ENCODE measurements at places on chromosomes 5 and 9.
A peak's percentile ranks its signal among the peaks of the same experiment; 100 is the strongest.

GRCh38 chr9:116572095-116572748 is 114.9 kb upstream of the TRIM32 start:
- DNase-seq, result no peak

DNA sequence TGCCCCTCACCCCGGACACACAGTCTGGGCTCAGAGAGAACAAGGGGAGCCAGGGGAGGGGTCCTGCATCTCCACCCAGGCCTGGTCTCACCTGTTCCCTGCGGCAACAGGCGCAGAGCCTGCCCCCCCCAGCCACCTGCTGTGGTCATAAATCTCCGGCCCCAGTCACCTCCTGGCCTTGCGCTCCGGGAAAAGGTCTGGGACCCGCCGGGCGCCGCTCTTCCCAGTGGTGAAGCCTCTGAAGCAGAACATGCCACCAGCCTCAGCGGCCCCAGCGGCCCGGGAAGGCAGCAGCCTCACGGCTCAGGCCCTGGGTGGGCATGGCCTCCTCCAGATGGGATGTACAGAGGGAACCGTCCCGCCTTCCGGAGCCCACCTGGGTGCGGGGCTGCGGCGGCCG is 20.6 kb downstream of the NOTCH1 start:
- no peak for DNase-seq

- no peak for DNase-seq
Measured at GRCh38 chr5:97528941-97529340, 345.9 kb upstream of the RIOK2 start.

DNA sequence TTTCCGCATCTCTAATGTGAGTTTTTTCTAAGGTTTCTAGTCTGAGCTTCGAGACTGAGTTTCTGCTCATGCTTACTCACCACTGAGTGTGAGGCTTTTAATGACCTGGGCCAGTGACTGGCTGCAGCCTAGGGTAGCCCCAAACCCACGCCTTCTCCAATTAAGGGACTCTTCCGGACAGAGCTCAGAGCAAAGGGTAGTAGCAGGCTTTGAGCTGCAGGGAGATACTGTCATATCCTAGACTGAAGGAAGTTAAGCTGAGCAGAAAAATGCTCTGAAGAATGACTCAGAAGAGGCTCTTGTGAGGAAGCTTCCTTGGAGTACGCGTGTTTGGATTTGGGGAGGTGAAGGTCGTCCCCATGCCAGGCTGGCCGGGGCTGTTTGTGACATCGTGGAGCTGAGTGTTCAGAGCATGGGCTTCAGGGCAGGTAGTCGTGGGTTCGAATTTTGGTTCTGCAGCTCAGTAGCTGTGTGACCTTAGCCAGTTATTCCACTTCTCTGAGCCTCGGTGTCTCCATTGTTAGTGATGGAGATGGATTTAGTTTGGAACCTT is 3.5 kb downstream of the USP20 start:
- DNase-seq, result no peak

DNA sequence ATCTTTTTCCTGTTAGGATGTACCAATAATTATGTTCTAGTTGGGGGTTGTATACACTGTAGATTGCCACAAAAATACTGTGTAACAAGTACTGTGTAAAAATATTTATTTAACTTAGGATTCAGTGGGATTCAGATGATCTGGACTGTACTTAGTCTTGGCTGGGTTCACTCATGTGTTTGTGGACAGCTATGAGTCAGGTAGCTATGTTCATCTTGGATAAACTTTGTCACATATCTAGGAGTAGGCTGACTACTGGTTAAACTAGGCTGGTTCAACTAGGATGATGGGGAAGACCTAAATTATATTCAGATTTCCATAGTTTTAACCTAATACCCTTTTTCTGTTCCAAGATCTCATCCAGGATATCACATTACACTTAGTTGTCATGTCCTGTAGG is 32.1 kb upstream of the TNFSF15 start:
- DNase-seq, result no peak

- no peak for DNase-seq
Measured at GRCh38 chr9:92720209-92720765, 44.3 kb downstream of the BICD2 start.

DNA sequence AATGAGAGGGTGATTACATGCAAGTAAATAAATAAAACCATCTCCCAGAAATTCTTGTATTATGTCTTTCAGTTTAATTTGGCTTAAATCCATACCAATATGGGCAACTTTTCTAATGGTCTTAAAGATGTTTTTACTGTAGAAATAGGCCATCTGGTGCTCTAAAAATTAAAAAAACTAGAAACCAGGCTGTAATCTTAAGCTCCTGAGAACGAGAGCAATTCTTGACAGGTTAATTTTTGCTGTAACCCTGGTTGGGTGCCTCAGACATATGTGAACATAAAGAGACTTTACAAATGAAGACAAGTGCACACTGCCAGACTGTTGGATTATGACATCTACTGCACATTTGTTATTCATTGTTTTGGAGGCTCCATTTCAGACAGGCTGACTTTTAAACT is 246.8 kb upstream of the DAB2 start:
- no peak for DNase-seq

GRCh38 chr5:150164211-150164980 is 2.2 kb upstream of the CDX1 start:
- DNase-seq, result no peak

- no peak for DNase-seq
Measured at GRCh38 chr9:38051780-38052546, 17.1 kb downstream of the SHB start.

DNA sequence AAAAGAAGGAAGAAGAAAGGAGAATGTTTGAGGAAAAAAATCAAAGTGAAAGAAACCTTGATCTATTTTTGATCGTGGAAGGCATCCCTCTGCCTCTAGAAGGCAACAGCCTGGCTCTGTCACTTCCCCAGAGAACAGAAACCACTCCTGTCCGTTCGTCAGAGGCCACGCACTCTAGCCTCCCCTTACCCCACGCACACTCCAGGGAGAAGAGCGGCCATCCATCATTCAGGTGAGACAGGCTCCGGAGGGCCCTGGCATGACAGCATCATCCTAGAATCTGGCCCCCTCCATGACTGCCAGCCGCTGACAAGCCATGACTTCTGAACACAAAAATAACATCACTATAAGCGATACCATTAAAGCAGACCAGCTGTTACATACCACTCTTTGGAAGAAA is 135.8 kb downstream of the ROR2 start:
- DNase-seq, result no peak

DNA sequence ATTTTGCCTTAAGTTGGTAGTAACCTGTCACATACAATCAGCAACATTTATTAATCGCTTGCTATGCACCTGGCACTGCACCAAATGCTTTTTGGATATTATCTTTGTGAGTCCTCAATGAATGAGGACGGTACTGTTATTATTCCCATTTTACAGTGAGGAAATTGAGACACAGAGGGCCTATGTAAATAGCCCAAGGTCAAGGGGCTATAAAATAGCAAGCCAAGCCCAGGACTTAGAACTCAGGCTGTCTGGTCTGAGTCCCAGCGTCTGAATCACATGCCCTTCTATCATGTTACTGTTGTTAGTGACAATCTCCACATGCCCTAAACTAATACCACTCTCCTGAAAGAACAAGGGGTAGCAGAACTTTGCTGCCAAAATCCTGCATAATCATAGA is 60.0 kb downstream of the ERAP1 start:
- no peak for DNase-seq

- no peak for DNase-seq
Measured at GRCh38 chr5:18944771-18945170, 1043.2 kb downstream of the CDH18 start.

- peak; percentile 83 for DNase-seq
Measured at GRCh38 chr9:97307091-97307490, 368 bp upstream of the CCDC180 start.

GRCh38 chr5:38776149-38776896 is 69.5 kb upstream of the OSMR start:
- no peak for DNase-seq

GRCh38 chr5:67268231-67269021 is 71.8 kb upstream of the CD180 start:
- DNase-seq, result no peak

GRCh38 chr9:82456642-82457041 is 468.1 kb downstream of the SPATA31D1 start:
- no peak for DNase-seq

GRCh38 chr5:41093803-41094202 is 22.7 kb upstream of the MROH2B start:
- no peak for DNase-seq

DNA sequence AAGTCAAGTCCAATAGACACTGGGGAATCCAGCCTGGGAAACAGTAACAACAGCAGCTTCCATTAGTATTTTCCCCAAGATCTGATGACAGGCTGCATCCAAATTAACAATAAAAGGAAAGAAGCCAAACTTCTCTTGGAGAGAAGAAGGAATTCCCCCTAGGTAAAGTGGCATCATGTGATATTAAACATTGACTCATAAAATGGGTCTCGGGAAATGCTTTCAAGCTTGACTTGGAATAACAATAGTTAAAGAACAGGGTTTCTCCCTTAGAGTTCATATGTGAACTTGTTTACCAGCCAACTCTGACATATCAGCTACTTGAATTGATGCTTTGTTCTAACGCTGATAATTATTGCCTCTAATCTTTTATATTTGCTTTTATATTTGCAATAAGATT is 45.4 kb downstream of the ENTREP1 start:
- no peak for DNase-seq

- DNase-seq, result no peak
Measured at GRCh38 chr9:113614843-113615648, 151.5 kb downstream of the RGS3 start.

DNA sequence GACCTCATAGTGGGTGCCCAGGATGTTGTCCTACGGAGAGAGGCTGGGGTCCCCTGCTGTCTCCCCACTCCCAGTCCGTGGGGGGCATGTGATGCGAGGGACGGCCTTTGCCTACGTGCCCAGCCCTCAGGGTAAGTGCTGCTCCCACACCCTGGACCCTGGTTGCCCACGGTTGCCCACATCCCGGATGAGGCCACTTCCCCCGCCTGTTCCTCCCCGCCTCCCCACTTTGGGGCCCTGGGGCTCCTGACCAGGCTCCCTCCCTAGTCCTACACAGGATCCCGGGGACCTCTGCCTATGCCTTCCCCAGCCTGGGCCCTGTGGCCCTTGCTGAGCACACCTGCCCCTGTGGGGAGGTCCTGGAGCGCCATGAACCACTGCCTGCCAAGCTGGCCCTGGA is 1.5 kb downstream of the SLC34A1 start:
- no peak for DNase-seq

DNA sequence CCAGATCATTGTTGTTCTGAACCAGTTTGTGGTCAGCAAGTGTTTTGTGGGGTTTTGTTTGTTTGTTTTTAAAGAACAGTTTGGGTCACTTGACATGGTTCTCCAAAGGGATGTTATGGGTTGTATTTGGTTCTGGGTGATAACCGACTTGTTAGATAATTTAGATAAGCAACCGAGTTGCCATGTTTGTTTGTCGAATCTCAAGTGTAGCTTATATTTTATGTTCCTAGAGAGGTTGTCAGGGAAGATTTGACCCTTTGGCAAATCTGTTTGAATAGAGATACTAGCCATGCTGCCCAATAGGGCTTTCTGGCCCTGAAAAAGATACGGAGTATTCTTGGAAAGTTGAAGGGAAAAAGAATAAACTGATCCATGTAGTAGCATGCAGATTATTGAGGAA is 12.2 kb upstream of the FGF18 start:
- no peak for DNase-seq

- no peak for DNase-seq
Measured at GRCh38 chr5:179217356-179217755, 127.9 kb downstream of the ADAMTS2 start.

DNA sequence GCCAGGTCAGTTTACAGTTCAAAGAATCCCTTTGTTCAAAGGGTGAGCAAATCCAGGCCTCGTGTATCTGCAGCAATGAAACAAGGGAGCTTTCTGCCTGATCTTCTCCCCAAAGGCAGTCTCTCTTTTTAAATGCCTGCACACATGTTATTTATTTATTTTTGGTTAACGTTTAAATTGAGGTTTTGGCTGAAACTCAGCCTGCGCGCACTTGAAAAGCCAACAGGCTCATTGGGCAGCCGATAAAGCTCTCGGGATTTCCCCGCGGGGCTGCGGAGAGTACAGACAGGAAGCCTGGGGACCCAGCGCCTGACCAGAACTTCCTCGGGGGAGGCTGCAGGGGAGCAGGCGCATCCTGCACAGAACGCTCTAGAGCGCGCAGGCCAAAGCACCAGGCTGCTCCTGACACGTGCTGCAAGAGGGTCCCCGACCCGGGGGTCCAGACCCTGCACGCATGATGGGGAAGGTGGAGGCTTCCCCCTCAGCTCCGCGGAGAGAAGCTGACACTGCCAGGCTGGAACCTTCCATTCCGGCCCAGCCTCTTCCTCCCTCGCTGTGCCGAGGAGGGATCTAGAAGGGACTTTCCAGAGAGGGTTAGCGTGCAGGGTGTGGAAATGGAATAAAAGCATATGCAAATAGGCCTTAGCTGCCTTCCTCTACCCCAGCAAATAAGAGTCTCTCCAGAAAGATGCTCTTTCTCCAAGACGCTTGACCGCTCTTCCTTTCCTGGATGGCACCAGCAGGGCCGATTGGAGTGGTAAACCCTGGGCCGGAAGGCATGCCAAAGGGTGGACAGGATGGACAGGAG is 46.1 kb downstream of the PTTG1 start:
- no peak for DNase-seq

DNA sequence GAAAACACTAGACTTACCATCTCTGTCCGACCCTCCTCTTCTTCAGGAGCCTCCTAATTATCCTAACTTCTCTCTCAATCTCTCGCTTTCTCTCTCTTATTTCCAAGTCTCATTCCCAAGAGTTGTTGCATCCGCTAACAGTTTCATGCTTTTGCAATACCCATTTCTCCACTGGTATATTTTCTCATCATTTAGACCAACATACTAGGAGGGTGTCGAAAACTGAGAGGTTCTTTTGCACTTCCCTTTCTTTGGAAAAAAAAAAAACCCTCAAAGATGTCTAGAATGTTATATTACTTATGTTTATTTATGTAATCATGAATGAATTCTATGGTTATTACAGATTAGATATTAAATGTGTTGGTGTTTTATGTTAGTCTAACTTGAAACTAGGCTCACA is 35.9 kb downstream of the SPZ1 start:
- no peak for DNase-seq

- DNase-seq, result no peak
Measured at GRCh38 chr9:5890641-5891040, at the start of gene MLANA. TSS of gene MLANA (plus strand) at chr9:5890889. CDS start at chr9:5892475, 1,586 bp downstream.

GRCh38 chr5:154421868-154422267 is 23.9 kb upstream of the SAP30L start:
- no peak for DNase-seq

DNA sequence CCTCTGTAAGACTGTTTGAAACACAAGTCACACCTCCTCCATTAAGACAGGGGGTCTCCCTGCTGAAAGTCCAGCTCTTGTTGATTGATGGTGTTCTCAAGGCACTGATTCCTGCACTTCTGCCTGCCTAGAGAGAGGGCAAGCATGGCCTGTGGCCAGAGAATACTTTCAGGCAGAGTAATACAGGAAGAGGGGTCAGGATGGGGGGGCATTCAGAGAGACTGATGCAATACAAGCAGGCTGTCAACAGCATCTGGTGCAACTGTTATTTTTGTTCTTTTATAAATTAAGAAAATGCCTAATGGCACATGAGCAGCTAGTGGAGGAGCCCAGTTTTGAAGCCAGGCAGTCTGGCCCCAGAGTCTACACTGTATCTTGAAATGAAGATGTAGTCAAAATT is 302.2 kb downstream of the DIRAS2 start:
- DNase-seq, result no peak

Measured in iPS DF 19.7 (cell line).